ENCODE measurements at places on chromosomes 2 and 18.

- DNase-seq: no peak
Measured at GRCh38 chr18:74233933-74234325, 57.8 kb downstream of the CYB5A start.

- DNase-seq: no peak
Measured at GRCh38 chr18:71242981-71243380, 954.1 kb downstream of the SOCS6 start.

DNA sequence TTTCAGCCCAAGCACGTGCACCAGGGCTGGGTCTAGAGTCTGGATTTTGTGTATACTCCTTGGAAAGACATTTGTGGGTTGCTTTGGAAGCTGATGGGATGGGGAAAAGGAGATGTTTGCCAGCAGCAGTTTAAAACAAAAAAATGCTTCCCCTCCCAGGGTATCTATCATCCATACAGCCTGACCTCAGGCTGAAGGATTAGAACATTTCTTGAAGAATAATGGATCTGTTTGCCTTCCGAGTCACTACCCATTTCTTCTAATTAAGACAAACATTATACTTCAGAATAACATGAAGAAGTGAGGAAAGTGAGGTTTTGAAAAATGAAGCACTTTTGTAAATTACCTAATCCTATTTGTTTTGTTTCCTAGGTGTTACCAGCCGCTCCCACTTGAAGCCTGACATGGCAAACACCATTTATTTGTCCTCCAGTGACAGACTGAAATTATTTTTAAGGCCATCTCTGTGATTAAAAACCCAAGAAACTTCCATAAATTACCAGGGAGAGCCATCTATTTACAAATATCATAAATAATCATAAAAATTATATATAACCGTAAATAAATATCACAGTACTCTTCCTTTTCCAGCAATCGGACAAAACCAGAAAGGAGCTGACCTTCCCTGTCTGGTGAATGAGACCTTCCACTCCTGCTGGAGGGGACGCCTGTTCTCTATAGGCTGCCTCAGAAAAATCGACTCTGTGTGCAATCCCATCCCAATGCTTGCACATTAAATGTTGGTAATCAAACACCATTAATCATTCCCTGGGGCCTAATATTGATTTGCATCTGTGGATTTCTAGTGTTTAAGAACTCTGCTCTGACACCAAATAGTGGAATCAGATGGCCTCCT lies 106.8 kb downstream of the C1D start:
- DNase-seq: no peak

DNA sequence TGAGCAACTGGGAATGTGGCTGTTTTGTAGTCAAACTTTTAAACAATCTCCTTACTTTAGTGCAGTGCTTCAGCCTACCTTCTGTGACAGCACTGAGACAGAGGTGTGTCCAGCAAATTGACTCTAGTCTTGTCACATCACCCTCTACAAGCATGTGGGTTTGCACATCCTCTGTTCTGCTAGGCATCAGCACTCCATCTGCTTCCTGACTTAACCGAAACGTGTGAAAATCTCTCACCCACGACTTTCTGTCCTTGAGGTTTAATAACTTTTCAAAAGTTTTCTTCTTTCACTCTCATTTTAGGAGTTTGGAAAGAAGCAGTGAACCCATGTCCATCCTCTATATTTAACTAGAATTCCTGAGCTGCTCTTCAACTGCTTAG lies 42.6 kb downstream of the TTR start:
- no peak for DNase-seq

- DNase-seq: peak; percentile 65
Measured at GRCh38 chr2:174486563-174487107, at the start of gene GPR155. Gene GPR155, minus strand, starts transcription at chr2:174487029. Its CDS starts 5,073 bp downstream, at chr2:174481956.

DNA sequence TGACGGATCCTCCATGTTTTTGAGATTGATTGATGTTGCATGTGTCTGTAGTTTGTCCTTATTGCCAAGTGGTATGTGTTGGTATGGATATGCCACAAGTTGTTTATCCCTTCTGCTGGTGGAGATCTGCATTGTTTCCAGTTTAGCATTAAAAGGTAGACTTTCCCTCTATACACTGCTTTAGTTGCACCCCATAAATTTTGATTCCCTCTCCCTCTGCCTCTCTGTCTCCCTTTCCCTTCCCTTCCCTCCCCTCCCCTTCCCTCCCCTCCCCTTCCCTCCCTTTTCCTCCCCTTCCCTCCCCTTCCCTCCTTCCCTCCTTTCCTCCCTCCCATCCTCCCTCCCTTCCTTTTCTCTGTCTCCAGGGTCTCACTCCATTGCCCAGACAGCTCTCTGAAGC lies 18.6 kb upstream of the TOGARAM2 start:
- DNase-seq: no peak

- peak; percentile 4 for DNase-seq
Measured at GRCh38 chr2:42196403-42197267, 27.5 kb downstream of the EML4 start.

DNA sequence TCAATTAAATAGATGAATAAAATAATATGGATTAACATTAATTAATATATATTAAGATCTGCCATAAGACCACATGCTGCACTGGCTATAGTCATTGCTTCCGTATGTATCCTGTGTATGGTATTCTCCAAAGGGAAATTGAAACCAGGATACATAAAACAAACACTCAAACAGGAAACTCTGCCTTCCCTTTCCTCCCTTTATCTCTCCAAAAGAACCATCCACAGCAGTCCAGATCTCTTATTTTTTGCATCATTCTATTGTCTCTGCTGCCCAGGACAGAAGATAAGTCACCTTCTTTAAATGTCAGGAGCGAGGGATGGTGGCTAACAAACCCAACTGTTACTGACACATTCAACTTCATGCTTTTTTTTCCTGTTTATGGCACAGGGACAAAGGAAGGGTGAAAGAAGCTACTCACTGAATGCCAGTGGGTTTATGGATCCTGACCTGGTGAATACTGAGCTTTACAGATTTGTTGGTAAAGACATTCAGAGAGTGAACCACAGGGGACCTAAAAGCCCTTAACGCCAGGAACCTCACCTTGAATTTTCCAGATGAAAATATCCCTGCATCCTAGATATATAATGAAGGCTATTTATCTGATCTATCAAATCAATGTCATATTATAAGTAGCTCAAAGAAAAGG lies 67.5 kb downstream of the CSRNP3 start:
- DNase-seq: no peak

DNA sequence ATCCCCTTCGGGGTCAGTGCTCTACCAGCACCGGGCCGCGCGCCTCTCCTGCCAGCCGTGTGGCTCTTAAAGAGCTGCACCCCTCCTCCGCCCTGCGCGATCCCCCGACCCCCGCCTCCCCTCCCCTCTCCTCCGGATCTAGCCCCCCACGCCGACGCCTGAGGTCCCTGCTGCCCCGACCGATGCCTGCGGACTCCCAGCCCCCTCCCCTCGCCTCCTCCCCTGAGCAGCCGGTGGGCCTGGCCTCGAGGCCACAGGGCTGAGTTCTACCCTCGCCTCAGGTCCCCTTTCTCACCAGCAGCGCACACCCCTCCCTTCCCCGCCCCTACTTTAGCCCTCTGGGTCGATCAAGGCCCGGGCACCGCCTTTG lies 5.8 kb upstream of the SIX3 start:
- DNase-seq: no peak

- no peak for DNase-seq
Measured at GRCh38 chr18:78273876-78274275, 705.7 kb upstream of the SALL3 start.

GRCh38 chr2:8709611-8710010 lies 27.8 kb downstream of the ID2 start:
- no peak for DNase-seq

- DNase-seq: no peak
Measured at GRCh38 chr18:46046688-46047087, 25.4 kb downstream of the PSTPIP2 start.

DNA sequence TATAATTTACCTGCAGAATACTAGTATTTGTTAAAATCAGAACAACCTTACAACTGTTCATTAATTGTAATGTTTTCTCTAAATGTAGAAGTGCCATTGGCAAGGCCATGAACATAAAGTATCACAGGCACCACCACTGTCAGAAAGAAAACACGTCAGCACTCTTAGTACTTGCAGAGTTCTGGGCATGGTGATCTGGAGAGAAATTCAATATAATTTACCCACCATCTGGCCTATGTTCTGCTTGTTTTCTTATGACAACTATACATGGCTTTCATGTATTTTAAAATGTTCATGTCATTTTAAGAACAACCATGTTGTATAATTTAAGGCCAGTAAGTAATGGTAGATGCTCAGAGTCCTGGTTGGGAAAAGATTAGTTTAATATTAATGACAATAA lies 114.2 kb upstream of the SULT1C3 start:
- no peak for DNase-seq

DNA sequence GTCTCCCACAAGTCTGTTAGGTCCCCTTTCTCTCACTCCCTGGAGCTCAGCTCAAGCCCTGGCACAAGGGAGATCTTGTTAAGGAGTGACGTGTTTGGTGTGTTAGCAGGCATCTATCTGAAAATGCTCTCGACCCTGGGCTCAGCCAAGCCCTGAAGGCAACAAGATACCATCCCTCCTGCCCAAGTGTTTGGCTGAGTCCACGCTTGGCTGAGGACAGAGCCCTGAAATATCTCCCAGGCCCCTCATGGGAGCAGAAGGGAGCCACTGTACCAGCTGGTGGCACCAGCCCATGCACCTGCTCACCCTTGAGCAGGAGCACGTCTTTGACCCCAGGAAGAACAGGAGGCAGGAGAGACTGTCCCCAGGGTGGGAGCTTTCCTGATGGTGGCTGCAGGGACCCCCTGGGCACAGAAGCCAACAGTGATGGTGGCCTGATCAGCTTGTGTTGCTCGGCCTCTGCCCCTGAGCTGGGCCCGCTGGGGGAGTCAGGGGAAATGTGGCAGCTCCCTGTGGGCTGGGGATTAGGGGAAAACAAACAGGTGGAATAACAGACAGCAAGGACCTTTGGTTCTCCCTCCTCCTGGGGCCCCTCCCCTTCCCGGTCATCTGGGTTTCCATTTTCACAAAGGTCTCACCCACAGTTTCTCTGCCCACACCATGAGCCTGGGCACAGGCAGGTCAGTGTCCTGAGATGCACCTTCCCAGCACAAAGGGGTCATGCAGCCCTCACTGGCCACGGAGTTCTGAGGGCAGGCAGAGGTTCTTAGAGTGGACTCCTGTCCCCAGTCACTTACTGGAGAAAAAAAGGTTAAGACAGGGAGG lies 91.6 kb downstream of the RHOB start:
- no peak for DNase-seq

DNA sequence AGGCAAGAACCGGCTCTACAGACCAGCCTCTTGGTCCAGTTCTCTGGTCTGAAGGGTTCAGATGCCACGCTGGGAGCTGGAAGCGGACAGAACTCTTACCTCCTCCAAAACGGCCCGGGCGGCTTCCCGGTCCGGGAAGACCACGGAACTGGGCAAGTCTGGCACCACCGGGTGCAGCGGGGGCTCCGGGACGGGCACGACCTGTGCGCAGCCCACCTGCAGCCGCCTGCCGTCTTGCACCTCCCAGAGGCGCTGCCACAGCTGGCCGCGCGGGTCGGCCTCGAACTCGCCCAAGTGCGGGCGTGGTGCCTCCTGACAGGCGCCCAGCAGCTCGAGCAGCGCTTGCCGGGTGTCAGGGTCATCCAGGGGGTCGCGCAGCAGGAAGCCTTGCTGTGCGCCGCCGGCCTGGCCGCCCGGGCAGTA lies 773 bp downstream of the CMPK2 start:
- DNase-seq: peak; percentile 71

GRCh38 chr18:68498185-68498584 lies 216.7 kb downstream of the TMX3 start:
- DNase-seq: no peak

DNA sequence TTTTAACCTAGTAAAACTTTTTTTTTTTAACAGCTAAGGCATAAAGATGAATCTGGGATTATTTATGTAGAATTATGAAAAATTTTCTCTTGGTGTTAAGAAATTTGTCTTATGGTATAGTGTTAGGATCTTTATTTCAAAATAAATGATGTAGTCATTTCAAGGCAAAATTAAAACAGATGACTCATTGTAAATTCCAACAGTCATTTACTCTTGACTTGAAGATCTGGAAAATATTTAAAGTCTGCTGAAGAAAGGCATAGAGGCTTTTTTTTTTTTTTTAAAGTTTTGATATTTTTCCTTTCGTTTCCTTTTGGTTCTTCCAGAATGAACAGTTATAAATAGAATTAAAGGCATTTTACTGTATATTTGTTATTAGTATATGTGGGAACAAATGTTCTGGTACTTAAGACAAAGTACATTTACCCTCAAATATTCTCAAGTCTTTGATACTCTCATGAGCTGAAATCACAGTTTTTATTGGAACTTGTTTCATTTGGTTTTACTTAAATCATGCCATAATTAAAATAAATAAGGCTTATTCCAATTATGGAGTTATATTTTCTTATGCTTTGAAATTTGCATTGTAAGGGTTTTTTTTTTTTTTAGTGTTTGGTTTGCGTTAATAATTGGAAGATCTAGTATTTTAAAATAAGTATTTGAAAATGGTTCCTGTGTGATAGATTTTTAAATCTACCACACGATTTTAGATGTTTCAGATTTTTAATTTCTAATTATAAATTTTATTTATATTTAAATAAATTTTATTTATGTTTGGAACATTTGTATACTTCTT lies 29.9 kb downstream of the GLS start:
- DNase-seq: no peak

DNA sequence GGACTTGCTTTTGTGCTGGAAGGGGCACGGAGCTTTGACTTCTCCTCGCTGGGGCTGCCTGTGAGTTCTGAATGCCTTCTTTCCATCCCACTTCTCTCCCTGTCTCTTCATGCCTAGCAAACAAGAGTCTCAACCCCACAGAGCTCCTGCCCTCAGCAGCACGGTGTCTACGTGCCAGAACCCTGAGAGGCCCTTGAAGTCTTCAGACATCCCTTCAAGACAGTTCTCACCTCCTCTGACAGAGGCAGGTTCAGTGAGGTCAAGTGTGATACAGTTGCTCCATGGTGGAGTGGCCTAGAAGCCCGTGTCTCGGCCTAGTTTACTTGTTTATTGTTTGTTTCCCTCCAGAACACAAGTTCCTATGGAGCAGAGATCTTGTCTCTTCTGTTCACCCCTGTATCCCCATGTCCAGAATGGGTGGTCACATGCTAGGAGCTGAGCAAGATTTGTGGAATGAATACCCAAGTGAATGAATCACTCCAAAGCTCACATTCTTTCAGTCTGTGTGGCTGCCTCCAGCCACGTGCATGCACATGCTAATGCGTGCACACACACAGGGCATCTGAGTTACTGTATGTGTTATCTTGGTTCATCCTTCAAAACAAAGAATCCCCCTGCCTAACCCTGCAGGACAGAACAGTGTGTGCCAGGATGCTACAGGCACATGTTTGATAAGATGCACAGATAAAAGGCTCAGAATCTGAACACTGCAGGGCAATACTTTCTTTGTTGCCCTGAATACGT lies 391.6 kb downstream of the NBAS start:
- peak; percentile 78 for DNase-seq

DNA sequence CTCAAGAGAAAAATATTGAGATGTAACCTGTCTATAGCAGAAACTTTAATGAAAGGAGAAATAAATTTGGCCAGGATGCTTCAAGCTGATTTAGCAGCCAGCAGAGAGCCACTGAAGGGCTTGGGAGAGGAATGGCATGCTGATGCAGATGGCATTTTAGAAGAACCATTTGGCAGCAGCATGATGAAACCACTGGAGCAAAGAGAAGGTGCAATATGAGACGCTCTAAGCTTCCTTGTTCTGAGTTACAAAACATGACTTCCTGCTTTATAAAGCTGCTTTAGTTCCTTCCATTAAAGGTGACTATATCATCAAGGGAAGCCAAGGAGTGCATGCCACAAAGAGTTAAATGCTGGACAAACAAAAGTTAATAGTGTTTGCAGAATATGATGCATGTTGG lies 189.7 kb downstream of the PID1 start:
- DNase-seq: no peak

- no peak for DNase-seq
Measured at GRCh38 chr18:80189531-80189865, 57.8 kb downstream of the PARD6G start.

GRCh38 chr2:49004036-49004626 lies 150.2 kb downstream of the FSHR start:
- no peak for DNase-seq

Measured in MG63 (cell line).